ENCODE measurements at places on chromosomes 5 and 9.

DNA sequence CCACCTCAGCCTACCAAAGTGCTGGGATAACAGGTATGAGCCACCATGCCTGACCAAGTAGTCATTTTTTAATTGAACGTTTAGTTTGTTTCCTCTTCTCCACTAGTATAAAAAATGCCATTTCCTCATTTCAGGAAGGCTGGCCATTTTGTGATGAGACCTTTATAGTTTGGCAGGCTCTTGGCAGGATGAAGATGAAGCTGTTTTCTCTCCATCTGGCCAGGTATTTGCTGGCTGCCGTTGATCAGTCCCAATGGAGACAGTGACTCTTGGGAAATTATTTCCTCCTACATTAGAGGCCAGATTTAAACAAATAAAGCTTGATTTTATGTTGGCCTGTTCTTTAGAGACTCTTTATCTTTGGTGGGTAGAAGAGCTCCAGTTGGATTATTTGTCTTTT is 199.0 kb downstream of the ARHGAP26 start:
- DNase-seq, result no peak

- DNase-seq, result no peak
These were observed 63.3 kb upstream of the SLC25A51 start for GRCh38 chr9:37967014-37967760.

- DNase-seq, result no peak
These were observed 13.0 kb downstream of the BHMT start for GRCh38 chr5:79124607-79125006.

DNA sequence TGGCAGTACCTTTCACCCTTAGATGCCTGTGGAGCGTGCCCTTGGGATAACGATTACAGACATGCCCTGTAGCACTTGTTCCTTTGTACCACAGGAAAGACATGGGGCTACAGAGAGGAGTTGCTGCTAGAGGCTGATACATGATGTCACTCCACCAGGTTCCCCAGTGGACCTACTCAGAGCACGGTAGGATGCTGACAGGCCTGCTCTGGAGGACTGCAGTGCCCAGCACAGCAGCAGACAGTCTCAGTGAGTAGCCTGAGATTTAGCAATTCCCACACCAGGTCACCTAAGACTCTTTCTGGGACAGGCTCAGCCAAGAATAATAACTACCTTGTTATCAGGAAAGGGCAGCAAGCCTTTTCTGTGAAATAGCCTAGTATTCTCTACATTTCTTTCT is 28.8 kb downstream of the PDE4D start:
- no peak for DNase-seq

GRCh38 chr5:90170261-90170660 is 239.3 kb downstream of the CETN3 start:
- no peak for DNase-seq

- DNase-seq, result no peak
These were observed 122.4 kb downstream of the SNCAIP start for GRCh38 chr5:122434205-122434970.

- no peak for DNase-seq
These were observed 17.4 kb downstream of the ACSL6 start for GRCh38 chr5:131994090-131994489.

- DNase-seq, result no peak
These were observed 1.5 kb upstream of the TTC39B start for GRCh38 chr9:15308511-15308910.

DNA sequence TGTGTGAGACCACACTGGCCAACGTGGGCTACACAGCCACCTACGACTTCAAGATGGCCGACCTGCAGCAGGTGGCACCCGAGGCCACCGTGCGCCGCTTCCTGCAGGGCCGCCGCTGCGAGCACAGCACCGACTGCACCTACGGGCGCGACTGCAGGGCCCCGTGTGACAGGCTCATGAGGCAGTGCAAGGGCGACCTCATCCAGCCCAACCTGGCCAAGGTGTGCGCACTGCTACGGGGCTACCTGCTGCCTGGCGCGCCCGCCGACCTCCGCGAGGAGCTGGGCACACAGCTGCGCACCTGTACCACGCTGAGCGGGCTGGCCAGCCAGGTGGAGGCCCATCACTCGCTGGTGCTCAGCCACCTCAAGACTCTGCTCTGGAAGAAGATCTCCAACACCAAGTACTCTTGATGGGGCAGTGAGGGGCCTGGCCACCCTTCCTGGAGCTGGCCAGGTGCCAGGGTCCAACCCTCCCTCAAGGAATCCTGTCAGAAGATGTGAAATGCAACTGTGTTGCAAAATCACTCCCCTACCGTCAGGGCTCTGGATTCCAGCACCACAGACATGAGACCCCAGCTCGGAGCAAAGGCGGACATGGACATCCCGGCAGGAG is 11.1 kb downstream of the DIPK1B start:
- DNase-seq, result no peak

DNA sequence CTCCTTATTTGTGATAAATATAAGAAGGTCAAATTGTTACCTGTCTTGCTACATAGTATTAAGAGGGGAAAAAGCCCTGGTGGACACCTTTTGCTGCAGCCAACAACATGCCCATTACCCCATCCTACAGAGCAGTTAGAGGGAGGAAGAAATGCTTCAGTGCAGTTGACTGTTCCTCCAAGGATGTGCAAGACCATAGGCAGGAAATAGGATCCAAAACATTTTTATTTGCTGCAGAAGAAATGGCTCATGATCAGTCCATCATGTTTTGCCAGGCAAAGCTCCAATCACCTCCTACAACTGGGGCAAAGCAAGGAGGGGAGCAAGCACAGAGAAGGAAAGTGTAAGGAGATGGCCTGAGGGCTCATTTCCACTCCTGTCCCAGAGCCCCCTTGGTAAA is 399.1 kb upstream of the PIK3R1 start:
- DNase-seq, result no peak

GRCh38 chr5:109862301-109862700 is 172.6 kb downstream of the MAN2A1 start:
- DNase-seq, result no peak

DNA sequence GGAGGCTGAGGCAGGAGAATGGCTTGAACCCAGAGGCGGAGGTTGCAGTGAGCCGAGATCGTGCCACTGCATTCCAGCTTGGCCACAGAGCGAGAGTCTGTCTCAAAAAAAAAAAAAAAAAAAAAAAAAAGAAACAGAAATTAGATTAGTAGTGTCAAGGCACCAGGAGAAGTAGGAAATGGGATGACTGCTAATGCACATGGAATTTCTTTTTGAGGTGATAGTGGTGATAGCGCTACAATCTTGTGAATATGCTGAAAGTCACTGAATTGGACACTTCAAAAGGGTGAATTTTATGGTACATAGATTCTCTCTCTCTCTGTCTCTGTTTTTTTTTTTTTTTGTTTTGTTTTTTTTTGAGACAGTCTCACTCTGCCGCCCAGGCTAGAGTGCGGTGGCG is 42.1 kb upstream of the SUB1 start:
- DNase-seq, result no peak

GRCh38 chr5:66122379-66123034 is 21.6 kb upstream of the SREK1 start:
- DNase-seq, result no peak

Data from retinal pigment epithelial cell (primary cell).